ENCODE measurements at places on chromosomes 12 and 14.
A peak's percentile ranks its signal among the peaks of the same experiment; 100 is the strongest.

GRCh38 chr12:52316290-52316689 is 4.9 kb downstream of the KRT83 start:
- no peak for DNase-seq

DNA sequence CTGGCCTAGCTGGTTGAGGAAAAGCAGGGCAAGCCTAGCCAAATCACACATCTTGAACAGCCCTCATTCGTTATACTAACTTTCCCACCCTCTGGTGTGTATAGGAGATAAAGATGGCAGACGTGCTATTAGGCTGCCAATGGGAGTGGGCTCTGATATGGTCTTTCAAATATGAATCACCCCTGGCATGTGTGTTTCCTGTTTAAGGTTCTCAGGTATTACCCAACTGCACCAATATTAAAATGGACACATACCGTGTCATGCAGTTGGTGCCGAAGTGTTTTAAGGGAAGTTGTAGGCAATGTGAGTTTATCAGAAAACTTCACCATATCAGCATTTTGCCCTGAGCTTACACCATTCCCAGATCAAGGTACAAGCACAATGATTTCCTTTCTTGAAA is 33.4 kb downstream of the CHST11 start:
- no peak for DNase-seq

- DNase-seq: peak; percentile 88
These were observed at the start of gene MON2 for GRCh38 chr12:62466594-62467491. Gene MON2 (plus strand): TSS chr12:62466826. CDS start chr12:62467208, 382 bp downstream.

DNA sequence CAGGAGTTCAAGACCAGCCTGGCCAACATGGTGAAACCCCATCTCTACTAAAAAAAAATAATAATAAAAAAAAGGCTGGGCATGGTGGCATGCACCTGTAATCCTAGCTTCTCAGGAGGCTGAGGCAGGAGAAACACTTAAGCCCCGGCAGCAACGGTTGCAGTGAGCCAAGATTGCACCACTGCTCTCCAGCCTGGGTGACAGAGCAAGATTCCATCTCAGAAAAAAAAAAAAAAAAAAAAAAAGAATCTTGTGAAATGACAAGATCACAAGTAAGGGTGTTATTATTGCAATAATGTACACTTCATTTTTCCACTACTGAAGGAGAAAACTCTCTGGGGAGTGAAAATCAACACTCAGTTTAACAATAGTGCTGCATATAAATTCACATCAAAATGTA is 8.8 kb upstream of the PTGR2 start:
- no peak for DNase-seq

GRCh38 chr14:69650948-69651369 is 39.6 kb downstream of the SUSD6 start:
- DNase-seq: no peak

All from activated CD4-positive, alpha-beta T cell treated with anti-CD3 and anti-CD28 coated beads for 48 hours (primary cell).